ENCODE measurements at places on chromosomes 6 and 20.

DNA sequence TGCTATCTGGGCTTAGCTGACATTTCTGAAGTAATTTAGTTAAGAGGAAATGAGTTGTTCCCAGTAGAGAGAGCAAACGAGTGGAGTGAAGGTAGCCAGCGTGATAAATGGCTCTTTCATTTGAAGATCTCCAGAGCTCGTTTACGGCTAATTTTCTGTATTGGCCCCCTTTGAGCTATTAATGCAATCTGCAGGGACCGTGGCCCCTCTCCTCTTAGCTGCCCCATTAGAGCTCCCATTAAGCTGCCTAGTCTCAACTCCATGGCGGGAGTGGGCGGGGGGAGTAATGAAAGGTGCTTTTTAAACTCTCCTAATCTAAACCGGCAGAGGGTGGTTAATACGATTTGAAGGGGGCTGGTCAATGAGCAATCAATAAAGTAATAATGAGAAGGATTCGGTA is 12.5 kb downstream of the TFAP2B start:
- DNase-seq = no peak

DNA sequence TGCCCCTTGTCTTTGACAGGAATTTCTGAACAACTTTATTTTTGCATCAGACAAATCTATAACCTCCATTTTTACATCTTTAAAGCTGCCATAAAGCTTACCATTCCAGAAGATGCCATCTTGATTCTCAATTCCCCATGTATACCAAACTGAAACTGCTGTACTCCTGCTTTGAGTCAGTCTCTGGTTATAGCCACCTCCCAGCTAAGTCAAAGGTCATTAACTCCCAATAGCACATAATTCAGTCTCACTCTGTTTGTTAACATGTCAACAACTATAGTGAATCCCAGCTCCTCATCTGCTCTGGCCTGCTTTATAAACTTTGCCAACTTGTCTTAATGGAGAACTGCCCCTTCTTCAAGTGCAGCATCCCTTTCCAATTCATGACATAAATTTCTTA is 343.6 kb downstream of the FRK start:
- no peak for DNase-seq

DNA sequence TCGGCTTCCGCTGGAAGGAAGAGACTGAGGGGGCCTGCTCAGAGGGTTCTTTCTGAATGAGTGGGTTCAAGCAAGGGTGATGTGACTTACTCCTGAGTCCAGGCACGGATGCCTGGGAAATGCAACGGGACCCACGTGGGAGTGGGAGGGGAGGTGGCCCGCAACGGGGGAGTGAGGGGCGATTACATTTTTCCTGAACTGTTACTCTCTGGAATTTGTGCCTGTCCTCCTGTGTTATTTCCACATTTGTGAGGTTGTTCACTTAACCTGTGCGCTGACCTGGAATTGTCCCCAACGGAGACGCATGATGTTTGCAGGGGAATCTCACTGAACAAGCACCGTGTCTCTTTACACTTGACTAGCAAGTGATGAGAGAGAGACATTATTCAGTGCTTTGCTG is 209.4 kb downstream of the CDH4 start:
- no peak for DNase-seq

DNA sequence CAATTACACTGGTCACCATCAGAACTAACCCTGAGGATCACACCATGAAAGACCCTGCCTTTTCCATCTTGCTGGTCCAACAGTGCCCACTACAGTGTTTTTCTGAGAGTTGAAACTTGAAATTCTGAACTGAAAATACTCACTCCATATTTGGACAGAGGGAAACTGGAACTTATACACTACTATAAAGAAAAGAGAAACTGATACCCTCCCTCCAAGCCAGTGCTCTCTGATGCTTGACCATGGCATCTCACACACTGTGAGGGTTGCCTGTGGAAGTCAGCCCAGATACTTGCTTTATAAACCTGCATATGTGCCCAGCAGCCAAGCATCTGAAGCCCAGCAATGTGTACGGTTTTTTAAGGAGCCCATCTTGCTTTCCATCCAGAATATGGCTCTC is 108.7 kb downstream of the FOXA2 start:
- no peak for DNase-seq

DNA sequence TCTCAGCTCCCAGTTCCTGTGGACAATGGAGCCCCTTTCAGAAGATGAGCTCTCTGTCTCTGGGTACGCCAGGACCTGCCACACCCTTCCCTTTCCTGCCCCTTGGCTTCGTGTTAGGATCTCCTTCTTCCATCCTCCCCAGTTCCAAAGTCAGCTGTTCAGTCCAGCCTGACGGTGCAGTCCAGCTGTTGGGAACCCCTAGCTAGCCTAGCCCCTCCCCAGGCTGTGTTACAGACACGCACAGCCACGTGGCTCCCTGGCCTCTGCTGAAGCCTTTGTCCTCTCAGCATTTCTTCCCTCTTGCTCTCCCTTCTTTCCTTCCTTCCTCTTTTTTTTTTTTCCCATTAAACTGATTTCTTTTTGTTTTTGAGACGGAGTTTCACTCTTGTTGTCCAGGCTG is 12.4 kb upstream of the TFAP2C start:
- DNase-seq = no peak

- DNase-seq = no peak
Measured at GRCh38 chr6:108598305-108598863, 37.7 kb downstream of the FOXO3 start.

DNA sequence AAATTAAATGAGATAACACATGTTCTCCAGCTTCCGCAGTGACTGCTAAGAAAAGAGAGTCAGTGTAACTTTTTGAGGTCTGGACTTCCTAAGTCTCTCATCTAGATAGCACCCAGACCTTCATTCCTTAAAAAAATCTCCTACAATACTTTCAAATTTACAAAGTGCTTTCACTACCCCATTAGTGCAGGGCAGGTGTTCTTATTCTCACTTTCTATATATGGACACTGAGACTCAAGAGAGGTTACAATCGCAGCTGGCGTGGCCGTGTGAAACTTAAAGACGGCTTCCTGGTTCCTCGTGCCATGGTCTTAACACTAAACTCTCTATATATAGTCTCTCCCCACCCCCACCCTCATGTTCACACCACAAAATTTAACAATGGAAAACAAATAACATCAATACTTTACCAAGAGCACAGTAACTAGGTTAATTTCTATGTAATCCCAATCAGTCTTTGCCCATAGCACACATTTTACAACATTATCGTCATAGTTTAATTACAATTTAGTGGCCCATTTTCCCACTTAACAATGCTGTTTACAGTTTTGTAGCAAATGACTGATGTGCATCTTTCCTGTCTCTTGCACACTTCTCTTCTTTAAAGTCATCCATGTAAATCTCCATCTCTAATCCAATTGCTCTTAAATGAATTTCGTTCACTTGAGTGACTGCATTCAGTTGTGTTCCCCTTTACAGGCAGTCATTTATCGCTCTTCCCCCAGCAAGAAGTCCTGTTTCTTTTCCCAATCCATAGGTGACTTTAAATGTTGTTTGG is 78.8 kb upstream of the ARID1B start:
- DNase-seq = no peak

- DNase-seq = no peak
Measured at GRCh38 chr6:150445486-150445885, 76.7 kb downstream of the IYD start.

- no peak for DNase-seq
Measured at GRCh38 chr20:39835130-39835842, 853.8 kb downstream of the MAFB start.

DNA sequence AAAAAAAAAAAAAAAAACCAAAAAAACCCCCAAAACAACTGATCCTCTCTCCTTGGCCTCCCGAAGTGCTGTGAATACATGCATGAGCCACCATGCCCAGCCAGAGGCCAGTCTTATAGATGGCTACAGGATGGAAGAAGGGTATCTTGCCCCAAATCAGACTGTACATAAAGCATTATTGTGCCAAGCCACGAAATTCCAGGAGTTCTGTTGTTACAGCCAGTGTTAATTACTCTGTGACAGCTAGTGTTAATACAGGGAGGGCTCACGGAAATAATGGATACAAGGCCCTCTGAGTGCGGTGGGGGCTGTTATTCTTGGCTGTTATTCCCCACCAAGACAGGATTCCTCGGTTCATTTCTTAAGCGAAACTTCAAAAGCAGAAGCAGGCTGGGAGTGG is 1.4 kb upstream of the CLPSL2 start:
- no peak for DNase-seq

DNA sequence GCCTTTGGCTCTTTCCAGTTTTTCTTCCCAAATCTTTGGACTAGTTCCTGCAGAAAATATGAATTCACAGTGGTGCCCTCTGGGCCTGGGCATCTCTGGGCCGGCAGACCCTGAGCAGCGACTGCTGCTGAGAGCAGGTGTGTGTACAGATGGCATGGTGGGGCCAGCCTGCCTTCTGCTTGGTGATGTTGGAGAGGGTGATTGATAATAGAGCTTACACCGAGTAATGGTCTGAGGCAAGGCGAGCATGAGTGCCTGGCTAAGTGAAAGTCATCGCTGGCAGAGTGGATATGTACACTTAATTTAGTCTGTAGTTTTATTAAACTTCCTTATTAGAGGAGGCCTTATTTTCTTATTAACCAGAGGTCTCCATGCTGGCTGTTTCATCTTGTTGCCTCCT is 156.9 kb downstream of the CDKAL1 start:
- DNase-seq = no peak

- DNase-seq = no peak
Measured at GRCh38 chr6:113970805-113971676, at the start of gene HDAC2. HDAC2 (minus strand) TSS chr6:113971148; CDS start chr6:113970908, 240 bp downstream.

DNA sequence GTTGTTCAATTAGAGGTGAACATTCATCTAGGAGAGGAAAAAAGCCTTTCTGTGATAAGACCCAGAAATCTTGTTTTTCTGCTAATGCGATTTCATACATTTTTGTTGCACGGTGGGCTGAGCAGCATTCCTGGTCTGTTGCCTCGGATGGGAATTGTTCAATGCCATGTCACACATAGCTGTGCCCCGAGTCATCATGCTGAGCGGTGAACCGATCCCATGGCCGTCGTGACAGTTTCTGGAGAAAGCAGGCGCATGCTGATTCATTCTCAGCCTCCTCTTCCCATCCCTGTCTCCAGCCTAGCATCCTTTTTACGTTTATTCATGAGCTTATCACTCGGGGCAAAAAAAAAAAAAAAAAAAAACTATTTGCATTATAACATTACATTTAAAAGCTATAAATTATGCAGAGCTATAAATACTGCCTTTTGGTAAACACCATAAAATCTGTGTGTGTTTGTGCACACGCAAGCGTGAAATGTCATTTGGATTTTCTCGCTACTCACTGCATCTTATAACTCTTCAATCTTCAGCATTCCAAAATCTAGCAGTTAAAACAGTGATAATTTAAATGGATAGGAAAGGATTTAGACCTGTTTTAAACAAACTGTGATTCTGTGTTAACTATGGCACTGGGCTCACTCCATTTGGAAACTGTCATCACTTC is 58.9 kb upstream of the IFNGR1 start:
- DNase-seq = peak; percentile 33

GRCh38 chr6:109069746-109070145 is 24.9 kb downstream of the SESN1 start:
- no peak for DNase-seq

DNA sequence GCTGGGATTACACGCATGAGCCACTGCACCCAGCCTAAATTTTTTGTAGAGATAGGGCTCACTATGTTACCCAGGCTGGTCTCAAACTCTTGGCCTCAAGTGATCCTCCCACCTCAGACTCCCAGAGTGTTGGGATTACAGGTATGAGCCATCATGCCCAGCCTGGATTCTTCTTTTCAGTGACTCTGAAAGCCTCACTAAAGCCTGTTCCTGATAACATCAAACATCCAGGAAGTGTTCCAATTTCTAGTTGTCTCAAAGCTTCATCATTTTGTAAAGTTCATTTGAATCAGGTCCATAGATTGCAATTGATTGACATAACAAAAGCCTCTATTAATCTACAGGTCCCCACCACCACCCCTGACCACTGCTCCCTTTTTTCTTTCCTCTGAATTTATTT is 29.2 kb upstream of the CHMP4B start:
- DNase-seq = no peak

- no peak for DNase-seq
Measured at GRCh38 chr6:155408231-155408630, 47.4 kb downstream of the NOX3 start.

GRCh38 chr6:7324520-7324919 is 11.5 kb upstream of the SSR1 start:
- no peak for DNase-seq

- no peak for DNase-seq
Measured at GRCh38 chr6:90285611-90286381, 10.8 kb downstream of the BACH2 start.
